ENCODE measurements at places on chromosomes 13 and 19. TPM values are rescaled to one million over a fixed set of nuclear protein-coding genes. Genes with fewer than 3 reads are reported as not detected.

The OLFM2 gene
- total RNA-seq, result 2.4 TPM

The PCDH17 gene
- 2.6 TPM for total RNA-seq

The NFKBIB gene
- total RNA-seq, result 10.9 TPM

The DBP gene
- 1.6 TPM for total RNA-seq

The FXYD3 gene
- total RNA-seq, result not detected

The CUL4A gene
- 106 TPM for total RNA-seq

The MEX3D gene
- total RNA-seq, result 70.2 TPM

The CNFN gene
- total RNA-seq, result not detected

The ZNF729 gene
- not detected for total RNA-seq

The C19orf18 gene
- total RNA-seq, result 0.09 TPM

The ZNF14 gene
- 3.4 TPM for total RNA-seq

The IGLON5 gene
- total RNA-seq, result under 0.01 TPM

The PRR12 gene
- 3.6 TPM for total RNA-seq

The FXYD1 gene
- total RNA-seq, result not detected

The FUT1 gene
- 4.5 TPM for total RNA-seq

The OVOL3 gene
- total RNA-seq, result not detected

The CD177 gene
- 0.19 TPM for total RNA-seq

The PGLYRP2 gene
- not detected for total RNA-seq

The TINCR gene
- under 0.01 TPM for total RNA-seq

The TTC9B gene
- not detected for total RNA-seq

The CYP4F2 gene
- not detected for total RNA-seq

The SLC25A41 gene
- under 0.01 TPM for total RNA-seq

The FLT1 gene
- total RNA-seq, result 133 TPM

The IQCN gene
- under 0.01 TPM for total RNA-seq

The CYP2F1 gene
- total RNA-seq, result not detected

The CEACAM21 gene
- total RNA-seq, result 0.47 TPM

The ZNF780A gene
- total RNA-seq, result 10.9 TPM

The ZNF570 gene
- 6.9 TPM for total RNA-seq

The ZNF529 gene
- 4.2 TPM for total RNA-seq

The PODNL1 gene
- 0.09 TPM for total RNA-seq

The CRB3 gene
- total RNA-seq, result not detected

The RFXAP gene
- total RNA-seq, result 2.1 TPM

The IGFL2 gene
- total RNA-seq, result not detected

The GNG8 gene
- total RNA-seq, result not detected

The SIGLEC9 gene
- not detected for total RNA-seq

The ZNF765 gene
- total RNA-seq, result 11.9 TPM

The IGSF23 gene
- 0.28 TPM for total RNA-seq

The PDX1 gene
- not detected for total RNA-seq

The LYPD5 gene
- 0.56 TPM for total RNA-seq

The SIGLEC7 gene
- under 0.01 TPM for total RNA-seq

The SUPT5H gene
- 63.1 TPM for total RNA-seq

The KCTD4 gene
- total RNA-seq, result not detected

The ACP7 gene
- total RNA-seq, result not detected

The ARMC6 gene
- 62.9 TPM for total RNA-seq

Measured in endothelial cell of coronary artery (primary cell).